Ascending aorta (tissue), 2 donors: ENCODE measurements at places on chromosomes 1 and 21.

DNA sequence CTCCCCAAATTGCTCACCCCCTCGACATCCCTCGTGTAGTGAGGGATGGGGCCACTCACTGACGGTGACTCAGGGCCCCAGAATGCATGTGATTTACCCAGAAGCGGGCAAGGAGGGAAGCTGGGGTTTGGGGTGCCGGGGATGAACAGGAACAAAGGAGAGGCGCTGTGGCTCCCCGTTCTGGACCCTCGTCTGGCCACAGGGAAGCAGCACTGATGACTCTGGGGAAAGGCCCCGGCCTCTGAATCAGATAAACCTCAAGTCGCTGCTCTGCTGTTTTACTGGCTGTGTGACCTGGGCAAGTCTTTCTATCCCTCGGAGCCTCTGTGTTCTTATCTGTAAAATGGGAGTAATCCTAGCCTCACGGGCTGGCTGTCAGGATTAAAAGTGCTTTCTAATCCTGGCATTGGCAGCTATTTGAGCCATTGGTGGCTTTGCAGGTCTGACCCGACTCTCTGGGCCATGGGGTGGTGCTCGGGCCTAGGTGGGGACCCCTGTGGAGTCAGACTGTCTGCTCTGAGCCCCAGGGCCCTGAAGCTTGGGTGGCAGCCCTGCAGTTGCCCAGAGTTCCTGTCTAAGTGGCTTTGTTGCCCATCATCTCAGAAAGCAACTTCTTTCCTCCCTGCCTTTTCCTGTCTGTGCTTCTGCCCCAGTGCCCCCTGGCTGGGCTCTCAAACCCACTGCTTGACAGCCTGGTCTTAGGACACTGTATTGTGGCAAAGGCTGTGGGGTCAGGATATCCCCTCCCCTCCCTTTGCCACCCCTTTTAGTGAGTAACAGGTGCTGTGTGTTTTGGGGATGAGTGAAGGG lies 5.5 kb downstream of the TNFRSF1B start:
- H3K27ac ChIP-seq: peak overlapping the region; percentile 58
- no peaks in the 10 kb centered on the region for H3K27me3 ChIP-seq
- no peak overlapping the region for H3K4me3 ChIP-seq
- no peak for DNase-seq

- H3K36me3 ChIP-seq: no peaks in the 10 kb centered on the region
- no peak for DNase-seq
- no peaks in the 10 kb centered on the region for H3K4me1 ChIP-seq
- no peaks in the 10 kb centered on the region for H3K27me3 ChIP-seq
- no peak overlapping the region for H3K4me3 ChIP-seq
These were observed 58.1 kb upstream of the SIM2 start for GRCh38 chr21:36640721-36641244.

DNA sequence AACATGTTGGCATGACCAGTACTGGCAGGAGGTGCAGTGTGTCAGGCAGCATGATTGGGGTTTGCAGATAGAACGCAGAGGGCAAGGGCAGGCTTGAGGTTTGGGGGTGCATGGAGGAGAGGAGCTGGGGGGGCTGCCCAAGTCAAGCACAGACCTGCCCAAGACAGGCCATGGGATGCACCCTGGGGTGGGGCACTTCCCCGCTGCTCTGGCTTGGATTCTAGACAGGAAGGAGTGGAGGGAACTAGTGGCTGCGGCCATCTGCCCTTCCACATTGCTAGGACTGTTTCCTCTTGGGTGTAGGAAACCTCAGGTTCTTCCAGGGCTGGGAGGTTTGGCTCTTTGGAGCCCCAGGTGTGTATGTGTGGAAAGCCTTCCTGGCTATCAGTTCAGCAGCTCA lies 3.0 kb downstream of the PDXK start:
- H3K27ac ChIP-seq: no peak overlapping the region
- H3K36me3 ChIP-seq: no peaks in the 10 kb centered on the region
- peaks cover 44% of the 10 kb centered on the region for H3K4me1 ChIP-seq
- H3K27me3 ChIP-seq: no peaks in the 10 kb centered on the region
- DNase-seq: no peak
- H3K4me3 ChIP-seq: no peak overlapping the region

GRCh38 chr1:115790846-115791245 lies 22.3 kb upstream of the CASQ2 start:
- no peak overlapping the region for H3K4me3 ChIP-seq
- H3K4me1 ChIP-seq: no peaks in the 10 kb centered on the region
- H3K36me3 ChIP-seq: no peaks in the 10 kb centered on the region
- H3K27me3 ChIP-seq: no peaks in the 10 kb centered on the region

GRCh38 chr1:184791550-184791900 lies 36.9 kb upstream of the EDEM3 start:
- peak overlapping the region; percentile 71 for H3K27ac ChIP-seq
- no peak for DNase-seq
- H3K4me3 ChIP-seq: no peak overlapping the region
- peaks cover 20% of the 10 kb centered on the region for H3K36me3 ChIP-seq

DNA sequence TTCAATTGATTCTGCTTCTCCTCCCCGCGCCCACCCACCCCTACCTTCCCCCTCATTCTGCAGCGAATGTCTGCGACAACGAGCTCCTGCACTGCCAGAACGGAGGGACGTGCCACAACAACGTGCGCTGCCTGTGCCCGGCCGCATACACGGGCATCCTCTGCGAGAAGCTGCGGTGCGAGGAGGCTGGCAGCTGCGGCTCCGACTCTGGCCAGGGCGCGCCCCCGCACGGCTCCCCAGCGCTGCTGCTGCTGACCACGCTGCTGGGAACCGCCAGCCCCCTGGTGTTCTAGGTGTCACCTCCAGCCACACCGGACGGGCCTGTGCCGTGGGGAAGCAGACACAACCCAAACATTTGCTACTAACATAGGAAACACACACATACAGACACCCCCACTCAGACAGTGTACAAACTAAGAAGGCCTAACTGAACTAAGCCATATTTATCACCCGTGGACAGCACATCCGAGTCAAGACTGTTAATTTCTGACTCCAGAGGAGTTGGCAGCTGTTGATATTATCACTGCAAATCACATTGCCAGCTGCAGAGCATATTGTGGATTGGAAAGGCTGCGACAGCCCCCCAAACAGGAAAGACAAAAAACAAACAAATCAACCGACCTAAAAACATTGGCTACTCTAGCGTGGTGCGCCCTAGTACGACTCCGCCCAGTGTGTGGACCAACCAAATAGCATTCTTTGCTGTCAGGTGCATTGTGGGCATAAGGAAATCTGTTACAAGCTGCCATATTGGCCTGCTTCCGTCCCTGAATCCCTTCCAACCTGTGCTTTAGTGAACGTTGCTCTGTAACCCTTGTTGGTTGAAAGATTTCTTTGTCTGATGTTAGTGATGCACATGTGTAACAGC lies 339.9 kb downstream of the NTNG1 start:
- no peak overlapping the region for H3K27ac ChIP-seq
- no peak for DNase-seq
- H3K4me1 ChIP-seq: no peaks in the 10 kb centered on the region
- H3K27me3 ChIP-seq: no peaks in the 10 kb centered on the region
- no peak overlapping the region for H3K4me3 ChIP-seq

DNA sequence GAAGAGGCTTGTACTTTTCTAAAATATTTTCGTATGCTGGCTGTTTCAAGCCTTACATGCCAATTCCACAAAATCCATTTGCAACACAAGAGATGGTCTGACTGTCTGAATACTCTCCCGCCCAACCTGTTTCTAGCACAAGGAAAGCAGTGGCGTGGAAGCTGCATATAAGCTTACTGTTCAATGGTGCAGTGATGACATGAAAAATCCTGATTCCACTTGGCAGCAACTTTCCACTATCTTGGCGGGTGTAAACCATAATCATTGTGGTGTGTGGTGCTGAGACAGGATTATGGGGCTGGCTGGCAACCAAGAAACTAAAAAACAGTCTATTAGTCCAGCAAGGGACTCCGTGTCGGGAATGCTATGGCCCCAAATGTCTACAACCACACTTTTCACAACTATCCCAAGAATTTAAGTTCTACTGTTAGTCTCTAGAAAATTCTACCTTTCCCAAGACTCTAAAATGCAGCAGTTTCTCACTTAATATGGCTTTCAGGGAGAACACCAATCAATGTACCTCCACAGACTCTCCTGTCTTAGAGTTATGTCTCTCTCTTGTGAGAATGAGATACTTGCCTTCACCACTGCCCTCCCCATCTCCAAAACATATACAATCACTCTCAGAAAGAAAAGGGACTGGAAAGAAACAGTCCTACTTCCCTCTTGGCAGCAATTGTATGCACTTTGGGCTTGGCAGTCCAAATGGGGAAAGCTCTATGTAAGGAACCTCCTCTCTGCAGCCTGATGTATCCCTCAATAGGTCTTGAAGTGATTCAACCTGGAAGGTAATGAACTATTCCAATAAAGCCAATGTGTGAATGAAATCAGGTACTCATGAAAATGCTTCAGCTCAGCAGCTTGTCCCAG lies 9.5 kb downstream of the COLGALT2 start:
- no peak overlapping the region for H3K27ac ChIP-seq

DNA sequence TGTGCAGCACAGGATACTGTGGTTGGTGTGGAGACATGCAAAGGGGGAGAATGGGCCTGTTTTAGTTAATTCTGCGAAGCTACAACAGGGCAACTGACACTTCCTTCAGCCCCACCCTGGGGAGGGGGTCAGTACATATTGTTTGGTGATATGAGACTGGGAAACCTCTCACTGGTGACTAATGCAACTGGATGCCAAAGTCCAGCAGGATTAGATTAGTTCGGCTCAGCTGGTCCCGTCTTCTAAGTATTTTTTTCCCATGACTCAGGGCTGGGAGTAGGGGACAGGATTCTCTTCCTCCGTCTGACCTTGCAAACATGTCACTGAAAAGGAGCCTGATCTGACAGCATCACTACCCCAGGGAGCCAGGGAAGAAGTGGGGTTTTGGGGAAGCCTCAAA lies 43.0 kb downstream of the PLXNA2 start:
- no peak overlapping the region for H3K4me3 ChIP-seq
- H3K36me3 ChIP-seq: no peaks in the 10 kb centered on the region
- no peaks in the 10 kb centered on the region for H3K27me3 ChIP-seq

GRCh38 chr1:32335790-32336590 lies at the start of gene MARCKSL1:
TSS of gene MARCKSL1 (minus strand) at chr1:32336233. CDS start at chr1:32336033, 200 bp downstream.
- H3K27ac ChIP-seq: peak within 1 kb of the TSS; percentile 35
- DNase-seq: peak; percentile 84
- H3K4me1 ChIP-seq: peaks cover 10% of the 10 kb centered on the region

- H3K27me3 ChIP-seq: no peaks in the 10 kb centered on the region
- no peaks in the 10 kb centered on the region for H3K36me3 ChIP-seq
- H3K4me1 ChIP-seq: no peaks in the 10 kb centered on the region
These were observed 22.5 kb upstream of the NPL start for GRCh38 chr1:182766881-182767645.

GRCh38 chr1:41432481-41433280 lies 51.8 kb downstream of the EDN2 start:
- peaks cover 32% of the 10 kb centered on the region for H3K4me1 ChIP-seq
- H3K36me3 ChIP-seq: no peaks in the 10 kb centered on the region
- DNase-seq: peak; percentile 52
- H3K27me3 ChIP-seq: no peaks in the 10 kb centered on the region
